ENCODE measurements at places on chromosomes 5 and 9.

- no peak for DNase-seq
These were observed 68.5 kb upstream of the RAI14 start for GRCh38 chr5:34587355-34588241.

GRCh38 chr5:132059043-132059695 lies 1.3 kb upstream of the IL3 start:
- no peak for DNase-seq

- DNase-seq, result no peak
These were observed 4.6 kb downstream of the C1QTNF3 start for GRCh38 chr5:34038390-34038789.

- no peak for DNase-seq
These were observed 95.0 kb upstream of the SLC25A48 start for GRCh38 chr5:135739383-135739981.

DNA sequence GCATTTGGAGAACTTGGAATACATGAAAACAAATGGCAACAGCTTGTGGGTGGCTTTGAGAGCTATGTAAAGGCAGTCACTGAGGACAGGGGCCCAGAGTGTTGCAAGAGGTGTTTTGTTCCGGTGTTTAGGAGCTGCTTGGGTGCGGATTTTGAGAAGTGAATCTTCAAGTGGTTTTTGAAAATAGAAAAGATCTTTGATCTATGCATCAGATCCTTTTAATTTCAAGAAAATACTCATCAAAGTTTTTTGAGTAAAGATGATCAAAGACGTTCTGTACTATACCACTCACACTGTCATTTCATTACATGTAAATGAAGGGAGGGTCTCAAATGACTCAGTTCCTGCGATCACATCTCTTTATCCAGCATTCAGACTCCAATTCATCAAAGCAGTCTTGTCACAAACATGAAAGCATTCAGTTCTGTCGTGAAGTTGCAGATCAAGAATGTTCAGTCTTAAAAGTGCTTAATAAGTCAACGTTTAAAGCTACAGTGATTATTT lies 112.5 kb downstream of the WDR41 start:
- no peak for DNase-seq

- no peak for DNase-seq
These were observed 466 bp upstream of the TTC39B start for GRCh38 chr9:15307523-15307841.

- DNase-seq, result no peak
These were observed 17.5 kb downstream of the IRF1 start for GRCh38 chr5:132473019-132473531.

GRCh38 chr9:98209530-98209929 lies 17.1 kb upstream of the CORO2A start:
- DNase-seq, result no peak

DNA sequence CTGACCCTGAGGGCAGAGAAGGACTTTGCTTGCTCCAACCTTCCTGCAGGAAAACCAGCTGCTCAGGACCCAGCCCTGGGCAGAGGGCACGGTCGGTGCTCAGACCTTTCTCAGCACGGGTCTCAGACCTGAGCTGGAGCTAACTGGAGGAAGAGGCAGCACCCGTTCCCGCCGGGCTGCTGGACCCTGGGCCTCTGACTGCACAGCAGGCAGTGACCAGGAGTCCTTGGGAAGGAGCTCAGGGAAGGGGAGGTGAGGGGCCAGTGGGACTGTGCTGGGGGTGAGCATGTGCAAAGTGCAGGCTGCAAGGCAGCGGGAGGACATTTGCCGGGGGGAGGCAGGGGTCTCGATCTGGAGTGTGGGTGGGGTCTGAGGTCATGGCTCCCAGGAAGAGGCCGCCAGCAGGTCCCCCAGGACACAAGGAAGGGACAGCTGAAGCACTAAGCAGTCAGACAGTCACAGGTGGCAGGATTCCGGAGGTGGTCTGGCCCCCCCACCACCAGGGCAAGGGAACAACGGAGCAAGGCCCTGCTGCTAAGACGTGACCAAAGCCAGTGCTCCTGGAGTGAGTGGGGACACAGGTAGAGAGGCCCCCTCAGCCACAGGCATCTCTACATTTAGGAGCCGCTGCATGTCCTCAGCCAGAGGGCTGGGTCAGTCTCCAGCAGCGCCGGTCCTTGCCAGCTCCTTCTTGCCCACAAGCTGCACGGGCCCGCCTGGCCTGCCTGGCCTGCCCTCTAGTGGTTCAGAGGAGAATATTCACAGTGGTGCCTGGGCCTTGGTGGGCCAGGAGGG lies 4.8 kb upstream of the DPM2 start:
- peak; percentile 87 for DNase-seq

- no peak for DNase-seq
These were observed 104.0 kb downstream of the GDNF start for GRCh38 chr5:37735649-37736347.

DNA sequence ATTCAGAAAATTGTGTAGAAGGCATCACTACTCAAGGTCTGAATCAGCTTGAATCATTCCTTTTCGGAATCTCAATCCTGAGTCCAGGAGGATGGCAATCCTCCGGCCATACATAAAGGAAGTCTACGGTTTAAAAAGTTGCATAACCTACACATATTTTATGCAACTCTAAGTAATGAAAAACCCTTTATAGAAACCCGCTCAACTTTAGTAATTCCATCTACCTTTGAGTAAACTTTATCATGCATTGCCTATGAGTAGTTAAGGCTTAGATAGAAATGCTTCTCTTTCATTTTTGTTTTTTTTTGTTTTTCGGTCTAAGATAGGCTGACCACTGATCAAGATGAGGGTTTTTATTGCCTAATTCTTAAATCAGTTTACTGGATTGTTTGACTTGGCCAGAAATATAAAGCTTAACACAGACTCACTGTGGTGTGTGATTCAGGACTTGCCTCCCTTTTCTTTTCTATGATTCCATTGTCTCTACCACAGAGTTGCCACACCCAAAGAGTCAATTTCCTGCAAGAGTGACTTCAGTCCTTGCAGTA lies 85.0 kb downstream of the LURAP1L start:
- DNase-seq, result no peak

DNA sequence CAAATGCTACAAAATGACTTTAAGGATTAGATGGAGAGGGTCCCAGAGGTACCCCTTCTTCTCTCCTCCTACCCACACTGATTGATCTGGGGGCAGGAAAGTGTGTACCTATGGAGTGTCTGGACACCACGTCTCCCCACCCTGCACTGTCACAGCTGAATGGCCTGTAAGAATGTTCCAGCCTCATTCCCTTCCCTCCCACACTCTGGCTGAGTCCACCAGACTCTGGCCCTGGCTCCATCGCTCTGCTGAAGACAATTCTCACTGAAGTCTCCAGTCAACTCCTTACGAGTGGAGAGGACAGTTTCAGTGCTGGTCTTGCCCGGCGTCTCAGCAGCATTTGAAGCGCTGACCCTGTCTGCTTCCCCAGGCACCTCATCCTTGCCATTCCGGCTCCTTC lies 105.8 kb downstream of the TTLL11 start:
- peak; percentile 35 for DNase-seq

- no peak for DNase-seq
These were observed 52.4 kb downstream of the MRPL36 start for GRCh38 chr5:1747079-1747802.

Data from iPS-NIHi11 (cell line).